ENCODE measurements at places on chromosomes 11 and 22. TPM values are rescaled to one million over a fixed set of nuclear protein-coding genes. Genes with fewer than 3 reads are reported as not detected.

HSPB2 gene
- not detected for total RNA-seq

MFRP gene
- total RNA-seq, result not detected

TCN1 gene
- total RNA-seq, result not detected

SAA1 gene
- not detected for total RNA-seq

GAS2 gene
- 1.4 TPM for total RNA-seq

GRCh38 chr11:128632141-128632791 is 44.9 kb upstream of the ETS1 start:
- peak; percentile 74 for DNase-seq
- peak overlapping the region; percentile 35 for H3K27ac ChIP-seq
- H3K4me1 ChIP-seq, result peaks cover 49% of the 10 kb centered on the region
- no peak overlapping the region for H3K4me3 ChIP-seq
- no peaks in the 10 kb centered on the region for H3K27me3 ChIP-seq
- H3K36me3 ChIP-seq, result no peaks in the 10 kb centered on the region

GRCh38 chr11:121650351-121651256 is 197.8 kb upstream of the SORL1-AS1 start:
- peaks cover 2% of the 10 kb centered on the region for H3K27me3 ChIP-seq
- peaks cover 1% of the 10 kb centered on the region for H3K36me3 ChIP-seq
- H3K27ac ChIP-seq, result peak overlapping the region; percentile 75
- peaks cover 25% of the 10 kb centered on the region for H3K4me1 ChIP-seq

DNA sequence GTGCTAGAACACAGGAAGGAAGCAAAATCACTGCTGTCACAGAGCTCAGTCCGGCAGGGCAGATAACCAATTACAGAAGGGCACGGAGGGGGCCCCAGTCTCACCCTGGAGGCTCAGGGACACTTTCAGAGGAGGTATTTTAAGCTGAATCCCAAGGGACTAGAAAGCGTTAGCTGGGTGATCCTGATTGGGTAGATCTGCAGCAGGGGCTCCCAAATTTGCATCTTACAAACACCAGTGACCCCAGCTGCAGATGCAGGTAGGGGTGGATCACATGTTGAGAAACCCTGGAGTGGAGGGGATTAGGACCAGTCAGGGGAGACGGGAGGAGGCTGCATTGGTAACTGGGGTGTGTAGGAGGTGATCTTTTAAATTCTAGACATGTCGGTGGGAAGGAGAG is 91.4 kb downstream of the CSNK2A3 start:
- no peaks in the 10 kb centered on the region for H3K36me3 ChIP-seq
- no peak overlapping the region for H3K4me3 ChIP-seq
- H3K27me3 ChIP-seq, result peaks cover 15% of the 10 kb centered on the region
- no peak for DNase-seq
- H3K4me1 ChIP-seq, result no peaks in the 10 kb centered on the region

DNA sequence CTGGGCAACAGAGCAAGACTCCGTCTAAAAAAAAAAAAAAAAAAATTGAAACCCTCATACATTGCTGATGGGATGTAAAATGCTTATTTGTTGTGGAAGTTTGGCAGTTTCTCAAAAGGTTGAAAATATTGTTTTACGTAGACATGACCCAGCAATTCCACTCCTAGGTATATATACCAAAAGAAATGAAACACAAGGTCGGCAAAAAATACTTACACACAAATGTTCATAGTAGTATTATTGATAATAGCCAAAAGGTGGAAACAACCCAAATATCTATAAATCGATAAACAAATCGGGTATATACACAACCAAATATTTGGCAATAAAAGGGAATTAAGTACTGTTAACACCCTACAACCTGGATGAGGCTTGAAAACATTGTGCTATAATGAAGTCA is 5.1 kb upstream of the ZNF143 start:
- peaks cover 2% of the 10 kb centered on the region for H3K4me1 ChIP-seq
- H3K4me3 ChIP-seq, result no peak overlapping the region
- no peak for DNase-seq
- no peaks in the 10 kb centered on the region for H3K27me3 ChIP-seq
- H3K36me3 ChIP-seq, result peaks cover 14% of the 10 kb centered on the region
- no peak overlapping the region for H3K27ac ChIP-seq

DNA sequence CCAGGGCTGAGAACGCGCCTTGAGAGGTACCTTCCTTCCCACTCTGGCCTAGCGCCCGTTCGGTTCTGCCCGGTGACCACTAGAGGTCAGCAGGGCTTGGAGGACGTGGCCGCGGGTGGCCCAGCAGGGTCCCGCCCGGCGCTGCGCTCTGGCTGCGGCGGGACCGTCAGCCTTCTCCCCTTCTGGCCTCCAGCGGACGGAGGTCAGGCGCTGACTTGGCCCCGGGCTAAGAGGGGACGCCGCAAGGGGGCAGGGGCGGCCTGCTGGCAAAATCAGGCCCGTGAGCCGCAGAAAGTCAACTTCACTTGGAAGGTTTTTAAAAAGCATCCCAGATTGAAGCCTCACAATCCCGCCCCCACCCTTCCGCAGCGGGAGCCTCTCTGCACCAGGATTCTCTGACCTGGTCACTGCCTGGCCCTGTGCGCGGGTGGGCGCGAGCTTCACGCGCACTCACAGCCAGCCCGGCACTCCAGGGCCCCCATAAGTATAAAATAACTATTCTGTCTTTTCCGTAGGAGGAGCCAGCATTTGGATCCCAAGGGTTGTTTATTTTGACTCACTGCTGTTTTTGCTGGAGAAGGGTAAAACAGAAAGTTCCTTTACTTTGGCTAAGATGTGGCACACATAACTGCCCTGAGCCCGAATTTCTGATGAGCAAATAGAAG is 23.2 kb upstream of the ZBTB16 start:
- DNase-seq, result peak; percentile 73
- H3K36me3 ChIP-seq, result no peaks in the 10 kb centered on the region
- no peaks in the 10 kb centered on the region for H3K4me1 ChIP-seq
- peaks cover 7% of the 10 kb centered on the region for H3K27me3 ChIP-seq
- no peak overlapping the region for H3K27ac ChIP-seq

GRCh38 chr22:49502126-49502826 is 325.4 kb downstream of the BRD1 start:
- peaks cover 9% of the 10 kb centered on the region for H3K36me3 ChIP-seq
- DNase-seq, result peak; percentile 51
- no peak overlapping the region for H3K4me3 ChIP-seq
- no peaks in the 10 kb centered on the region for H3K27me3 ChIP-seq

- no peak for DNase-seq
- peaks cover 44% of the 10 kb centered on the region for H3K27me3 ChIP-seq
- H3K27ac ChIP-seq, result no peak overlapping the region
Measured at GRCh38 chr11:94771390-94771789, 3.2 kb downstream of the AMOTL1 start.

- H3K27me3 ChIP-seq, result peaks cover 2% of the 10 kb centered on the region
- H3K36me3 ChIP-seq, result no peaks in the 10 kb centered on the region
- no peak overlapping the region for H3K4me3 ChIP-seq
Measured at GRCh38 chr11:17601256-17601671, 54.2 kb downstream of the OTOG start.

- DNase-seq, result peak; percentile 75
- peak overlapping the region; percentile 47 for H3K27ac ChIP-seq
- no peaks in the 10 kb centered on the region for H3K36me3 ChIP-seq
- H3K4me1 ChIP-seq, result peaks cover 48% of the 10 kb centered on the region
- H3K4me3 ChIP-seq, result no peak overlapping the region
- H3K27me3 ChIP-seq, result no peaks in the 10 kb centered on the region
Measured at GRCh38 chr11:2466869-2467694, 22.3 kb downstream of the KCNQ1 start.

- H3K4me3 ChIP-seq, result no peak overlapping the region
- no peak for DNase-seq
- H3K4me1 ChIP-seq, result peaks cover 2% of the 10 kb centered on the region
Measured at GRCh38 chr11:64131683-64132190, 34.2 kb downstream of the MACROD1 start.

Data from activated CD4-positive, alpha-beta T cell treated with anti-CD3 and anti-CD28 coated beads for 36 hours (primary cell).